ENCODE measurements at places on chromosomes 6 and 20. TPM values are rescaled to one million over a fixed set of nuclear protein-coding genes. Genes with fewer than 3 reads are reported as not detected.
A peak's percentile ranks its signal among the peaks of the same experiment; 100 is the strongest.

The THEMIS gene
- total RNA-seq: 0.15 TPM

DNA sequence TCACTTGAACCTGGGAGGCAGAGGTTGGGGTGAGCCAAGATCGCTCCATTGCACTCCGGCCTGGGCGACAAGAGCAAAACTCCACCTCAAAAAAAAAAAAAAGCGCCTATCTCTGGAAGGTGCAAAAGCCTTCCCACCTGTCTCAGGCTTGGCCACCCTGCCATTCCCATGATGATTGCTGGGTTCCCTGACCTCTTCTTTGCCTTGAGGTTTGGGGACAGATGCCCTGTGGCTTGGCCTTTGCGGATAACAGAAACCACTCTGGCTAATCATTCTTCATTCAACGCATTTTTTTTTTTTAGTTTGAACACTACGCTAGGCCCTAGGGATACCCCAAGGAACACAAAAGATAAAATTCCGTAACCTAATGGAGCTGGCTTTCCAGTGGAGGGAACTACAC is 6.8 kb upstream of the HMGA1 start:
- DNase-seq: no peak
- no peaks in the 10 kb centered on the region for H3K4me1 ChIP-seq

The CTAGE9 gene
- not detected for total RNA-seq

DNA sequence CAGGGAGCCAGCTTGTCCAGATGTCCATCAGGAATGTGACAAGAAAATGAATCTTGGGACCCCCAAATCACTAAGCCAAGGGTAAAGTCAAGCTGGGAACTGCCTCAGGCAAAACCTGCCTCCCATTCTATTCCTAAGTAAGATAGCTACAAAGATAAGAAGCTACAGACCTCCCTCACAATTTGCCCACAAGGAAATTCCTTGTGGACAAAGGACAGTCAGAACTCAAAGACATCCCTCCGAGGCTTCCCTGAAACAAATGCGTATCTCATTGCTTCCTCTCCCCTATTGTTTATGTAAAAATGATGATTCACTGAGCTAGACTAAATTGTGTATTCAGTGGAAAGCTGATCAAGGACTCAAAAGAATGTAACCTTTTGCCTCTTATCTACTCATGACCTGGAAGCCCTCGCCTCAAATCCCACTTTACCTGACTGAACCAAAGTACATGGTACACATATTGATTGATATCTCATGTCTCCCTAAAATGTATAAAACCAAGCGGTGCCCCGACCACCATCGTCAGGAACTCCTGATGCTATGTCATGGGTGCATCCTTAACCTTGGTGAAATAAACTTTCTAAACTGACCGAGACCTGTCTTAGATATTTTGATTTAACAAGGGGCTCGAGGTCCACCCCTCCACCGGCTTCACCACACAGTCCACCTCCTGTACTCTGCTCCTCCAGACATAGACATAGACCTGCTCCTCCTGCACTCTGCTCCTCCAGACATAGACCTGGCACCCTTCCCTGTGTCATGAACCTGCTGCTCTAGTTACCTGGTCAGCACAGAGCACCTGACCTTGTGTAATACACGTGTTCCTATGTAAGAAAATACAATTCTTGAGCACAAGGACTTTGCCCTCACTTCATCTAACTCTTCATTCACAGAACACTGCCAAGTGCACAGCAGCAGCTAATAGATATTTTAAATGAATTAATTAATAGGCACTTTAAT is 81.4 kb downstream of the WDR27 start:
- H3K4me1 ChIP-seq: no peaks in the 10 kb centered on the region
- H3K36me3 ChIP-seq: no peaks in the 10 kb centered on the region
- H3K27ac ChIP-seq: no peak overlapping the region
- no peak for DNase-seq
- H3K27me3 ChIP-seq: no peaks in the 10 kb centered on the region

GRCh38 chr6:134432036-134432435 is 114.1 kb upstream of the SGK1 start:
- no peak overlapping the region for H3K4me3 ChIP-seq
- H3K27me3 ChIP-seq: no peaks in the 10 kb centered on the region
- H3K27ac ChIP-seq: no peak overlapping the region
- H3K36me3 ChIP-seq: no peaks in the 10 kb centered on the region
- no peaks in the 10 kb centered on the region for H3K4me1 ChIP-seq
- no peak for DNase-seq

The EFCAB8 gene
- not detected for total RNA-seq

DNA sequence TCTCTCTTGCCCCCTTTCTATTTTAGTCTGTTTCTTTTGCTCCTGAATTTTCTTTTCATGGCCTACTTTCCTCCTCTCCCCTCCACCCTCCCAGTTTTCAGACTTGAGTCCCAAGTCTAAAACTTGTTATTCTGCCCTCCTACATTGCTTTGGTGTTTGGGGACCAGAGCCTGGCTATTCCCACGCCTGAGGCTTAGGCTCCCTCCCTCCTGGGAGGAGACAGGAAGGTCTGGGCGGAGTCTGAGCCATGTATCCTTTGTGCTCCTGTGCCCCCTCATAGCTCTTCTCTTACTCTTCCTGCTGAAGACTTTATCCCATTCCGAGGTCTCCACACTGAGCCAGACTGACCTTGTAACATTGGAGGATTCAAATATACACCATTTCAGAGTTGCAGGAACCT is 69.5 kb downstream of the DAAM2 start:
- no peaks in the 10 kb centered on the region for H3K36me3 ChIP-seq
- peak overlapping the region; percentile 36 for H3K27ac ChIP-seq
- H3K4me3 ChIP-seq: no peak overlapping the region
- H3K4me1 ChIP-seq: no peaks in the 10 kb centered on the region

DNA sequence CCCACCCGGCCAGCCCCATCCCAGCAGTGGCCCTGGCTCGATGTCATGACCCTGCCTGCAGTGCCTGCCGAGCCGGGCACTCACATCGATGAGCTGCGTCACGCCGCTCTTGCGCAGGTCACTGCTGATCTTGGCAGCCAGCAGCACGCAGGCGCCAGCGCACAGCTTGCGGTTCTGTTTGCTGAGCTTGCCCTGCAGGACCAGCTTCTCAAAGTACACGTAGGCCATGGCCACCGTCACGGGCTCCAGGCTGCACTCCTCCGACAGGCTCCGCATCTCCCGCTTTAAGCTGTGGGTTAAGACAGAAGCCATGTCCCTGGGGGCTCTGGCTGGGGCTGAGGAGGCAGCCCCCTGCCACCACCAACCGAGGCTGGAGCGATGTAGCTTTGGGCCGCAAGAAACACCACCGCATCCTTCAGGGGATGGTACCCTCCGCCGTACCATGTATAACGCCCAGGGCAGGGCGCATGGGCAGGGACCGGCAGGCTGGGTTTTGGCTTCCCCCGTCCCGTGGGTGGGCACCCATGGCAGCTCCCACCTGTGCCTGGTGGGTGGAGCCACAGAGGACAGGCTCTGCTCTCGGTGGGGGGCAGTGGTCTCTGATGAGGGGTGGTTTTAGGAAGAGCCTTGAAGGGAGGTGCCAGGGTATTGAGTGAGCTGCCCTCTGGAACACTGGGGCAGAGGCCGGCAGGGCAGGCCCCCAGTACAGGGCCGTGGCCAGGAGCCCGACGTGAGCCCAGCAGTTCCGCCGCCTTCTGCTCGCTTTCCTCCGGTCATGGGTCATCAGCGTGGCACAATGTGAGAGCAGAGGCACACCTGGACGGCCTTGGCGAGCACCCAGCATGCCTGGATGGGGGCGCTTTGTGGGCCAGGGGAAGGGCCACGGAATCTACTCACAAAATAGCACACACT is 4.5 kb downstream of the RPS21 start:
- no peak overlapping the region for H3K4me3 ChIP-seq
- H3K4me1 ChIP-seq: peaks cover 10% of the 10 kb centered on the region
- H3K27me3 ChIP-seq: no peaks in the 10 kb centered on the region
- peaks cover 63% of the 10 kb centered on the region for H3K36me3 ChIP-seq

GRCh38 chr6:118705544-118706491 is 54.4 kb upstream of the CEP85L start:
- peak overlapping the region; percentile 52 for H3K27ac ChIP-seq
- no peaks in the 10 kb centered on the region for H3K36me3 ChIP-seq
- peak overlapping the region; percentile 29 for H3K4me3 ChIP-seq

The AK9 gene
- total RNA-seq: 10.7 TPM

The OR10C1 gene
- not detected for total RNA-seq

DNA sequence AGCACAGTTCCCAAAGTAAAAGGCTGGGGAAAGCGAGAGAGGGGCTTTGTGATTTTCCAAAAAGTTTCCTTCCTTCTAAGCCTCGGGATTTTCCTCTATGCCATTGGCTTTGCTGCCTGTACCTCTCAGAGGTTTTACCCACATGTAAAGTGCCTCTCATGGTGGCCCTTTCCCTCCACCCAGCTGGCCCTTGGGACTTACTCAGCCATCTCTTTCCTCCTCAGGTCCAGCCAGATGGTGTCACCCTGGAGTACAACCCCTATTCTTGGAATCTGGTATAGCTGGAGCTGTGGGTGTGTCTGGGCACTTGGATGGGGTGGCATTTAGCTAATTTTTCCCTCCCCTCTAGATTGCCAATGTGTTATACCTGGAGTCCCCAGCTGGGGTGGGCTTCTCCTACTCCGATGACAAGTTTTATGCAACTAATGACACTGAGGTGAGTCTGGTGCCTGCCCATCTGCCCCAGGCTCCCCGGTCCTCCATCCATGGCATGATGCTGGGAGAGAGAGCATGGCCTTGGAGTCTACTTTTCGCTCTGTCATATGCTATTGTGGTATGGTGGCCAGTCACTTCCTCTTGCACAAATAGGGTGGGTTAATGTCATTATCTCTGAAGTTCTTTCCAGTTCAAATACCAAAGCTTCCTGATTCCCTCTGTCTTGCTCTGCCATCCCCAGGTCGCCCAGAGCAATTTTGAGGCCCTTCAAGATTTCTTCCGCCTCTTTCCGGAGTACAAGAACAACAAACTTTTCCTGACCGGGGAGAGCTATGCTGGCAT is 1.1 kb downstream of the CTSA start:
- peaks cover 62% of the 10 kb centered on the region for H3K36me3 ChIP-seq
- no peak overlapping the region for H3K27ac ChIP-seq
- no peaks in the 10 kb centered on the region for H3K27me3 ChIP-seq

The SNAI1 gene
- total RNA-seq: 1.9 TPM

The RAB23 gene
- 11.6 TPM for total RNA-seq

DNA sequence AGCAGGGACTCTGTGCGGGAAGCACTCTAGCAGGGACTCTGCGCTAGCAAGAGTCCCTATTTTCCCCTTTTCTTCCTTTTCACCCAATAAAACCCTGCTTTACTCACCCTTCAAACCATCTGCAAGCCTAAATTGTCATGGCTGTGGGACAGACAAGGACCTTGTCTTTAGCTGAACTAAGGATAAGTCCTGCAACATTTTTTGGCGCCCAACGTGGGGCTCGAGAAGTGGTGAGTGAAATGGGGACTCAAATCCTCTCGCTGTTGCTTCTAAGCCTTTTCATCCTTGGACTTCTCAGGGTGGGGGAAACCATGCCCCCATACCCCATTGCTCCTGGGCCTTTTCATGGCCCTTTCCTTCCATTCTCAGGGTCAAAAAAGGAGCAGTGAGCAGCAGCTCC is 46.4 kb downstream of the IMPG1 start:
- DNase-seq: no peak
- H3K27me3 ChIP-seq: no peaks in the 10 kb centered on the region
- no peaks in the 10 kb centered on the region for H3K4me1 ChIP-seq
- H3K4me3 ChIP-seq: no peak overlapping the region
- no peak overlapping the region for H3K27ac ChIP-seq

DNA sequence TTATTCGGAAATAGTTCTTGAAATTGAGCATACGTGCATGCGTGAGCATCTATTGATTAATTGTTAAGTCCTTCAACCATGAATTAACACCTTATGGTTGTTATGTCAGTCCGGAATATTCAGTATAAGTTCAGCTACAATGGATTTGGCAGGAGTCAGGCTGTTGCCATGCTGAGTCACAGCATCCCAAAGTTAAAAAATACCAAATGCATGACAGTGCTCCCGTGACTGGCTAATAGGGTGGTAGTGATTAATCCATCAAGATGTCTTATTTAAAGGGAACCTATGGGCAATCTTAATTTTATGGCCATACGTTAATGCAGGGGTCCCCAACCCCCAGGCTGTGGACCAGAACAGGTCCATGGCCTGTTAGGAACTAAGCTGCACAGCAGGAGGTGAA is 10.5 kb downstream of the RAE1 start:
- no peaks in the 10 kb centered on the region for H3K36me3 ChIP-seq
- H3K27me3 ChIP-seq: no peaks in the 10 kb centered on the region
- H3K27ac ChIP-seq: no peak overlapping the region

DNA sequence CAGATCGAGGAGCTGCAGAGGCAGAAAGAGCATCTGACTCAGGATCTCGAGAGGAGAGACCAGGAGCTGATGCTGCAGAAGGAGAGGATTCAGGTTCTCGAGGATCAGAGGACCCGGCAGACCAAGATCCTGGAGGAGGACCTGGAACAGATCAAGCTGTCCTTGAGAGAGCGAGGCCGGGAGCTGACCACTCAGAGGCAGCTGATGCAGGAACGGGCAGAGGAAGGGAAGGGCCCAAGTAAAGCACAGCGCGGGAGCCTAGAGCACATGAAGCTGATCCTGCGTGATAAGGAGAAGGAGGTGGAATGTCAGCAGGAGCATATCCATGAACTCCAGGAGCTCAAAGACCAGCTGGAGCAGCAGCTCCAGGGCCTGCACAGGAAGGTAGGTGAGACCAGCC is 26.2 kb downstream of the C20orf173 start:
- H3K4me1 ChIP-seq: peaks cover 6% of the 10 kb centered on the region
- H3K36me3 ChIP-seq: peaks cover 18% of the 10 kb centered on the region
- no peak overlapping the region for H3K4me3 ChIP-seq
- no peaks in the 10 kb centered on the region for H3K27me3 ChIP-seq

The HLA-A gene
- total RNA-seq: 369 TPM

The MACROD2 gene
- 4.0 TPM for total RNA-seq

DNA sequence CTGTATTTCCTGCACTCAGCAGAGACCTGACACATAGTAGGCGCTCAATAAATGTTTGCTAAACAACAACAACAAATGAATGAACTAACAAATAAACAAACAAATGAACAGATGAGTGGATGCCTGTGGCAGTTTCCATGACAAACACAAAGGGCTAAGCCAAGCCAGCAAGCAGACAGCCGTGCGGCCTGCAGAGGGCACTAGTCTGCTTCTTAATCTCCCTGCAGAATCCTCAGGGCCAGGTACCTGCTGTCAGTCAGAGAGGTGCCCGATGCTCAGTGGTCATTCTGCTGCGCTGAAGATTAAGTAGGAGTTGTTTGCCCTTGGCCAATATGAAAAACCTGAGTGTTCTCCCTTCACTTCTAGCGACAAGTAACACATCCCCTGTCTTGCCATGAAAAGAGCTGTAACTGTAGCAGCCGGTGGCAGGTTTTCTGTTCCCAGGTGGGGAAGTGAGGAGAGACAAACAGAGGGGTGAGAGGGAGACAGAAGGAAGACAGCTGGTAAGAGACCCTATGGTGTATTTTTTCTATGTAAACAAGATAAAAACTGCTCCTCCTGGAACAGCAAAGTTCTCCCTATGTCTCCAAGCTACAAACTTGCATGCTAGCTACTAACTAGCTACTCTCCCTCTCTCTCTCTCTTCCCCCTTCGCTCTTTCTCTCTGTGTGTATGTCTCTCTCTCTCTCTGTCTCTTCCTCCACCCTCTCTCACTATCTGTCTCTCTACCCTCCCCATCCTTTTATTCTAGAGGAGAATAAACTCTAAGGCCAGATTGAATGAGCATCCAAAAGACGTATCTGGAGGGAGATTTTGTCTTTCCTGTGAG is at the start of gene MC3R:
Gene MC3R, plus strand, starts transcription at position 779 of the 829 bp plus-strand sequence. CDS start 112 bp downstream, outside the sequence.
- no peak within 1 kb of the TSS for H3K27ac ChIP-seq
- no peaks in the 10 kb centered on the region for H3K36me3 ChIP-seq
- H3K4me3 ChIP-seq: no peak within 1 kb of the TSS
- peaks cover 56% of the 10 kb centered on the region for H3K27me3 ChIP-seq
- H3K4me1 ChIP-seq: no peaks in the 10 kb centered on the region

The CCDC170 gene
- 1.6 TPM for total RNA-seq
